Esophagus squamous epithelium (tissue), 5 donors: ENCODE measurements at places on chromosomes 2 and 18. TPM values are rescaled to one million over a fixed set of nuclear protein-coding genes. Genes with fewer than 3 reads are reported as not detected.

GRCh38 chr18:3566851-3567250 is 116.9 kb downstream of the TGIF1 start:
- DNase-seq = no peak
- no peak overlapping the region for H3K27ac ChIP-seq
- no peaks in the 10 kb centered on the region for H3K27me3 ChIP-seq
- no peaks in the 10 kb centered on the region for H3K4me1 ChIP-seq
- H3K4me3 ChIP-seq = no peak overlapping the region

GRCh38 chr2:150442484-150442883 is 45.0 kb downstream of the RND3 start:
- no peaks in the 10 kb centered on the region for H3K4me1 ChIP-seq
- no peaks in the 10 kb centered on the region for H3K36me3 ChIP-seq
- no peaks in the 10 kb centered on the region for H3K27me3 ChIP-seq
- H3K4me3 ChIP-seq = no peak overlapping the region
- H3K27ac ChIP-seq = no peak overlapping the region
- DNase-seq = no peak

- no peak for DNase-seq
- H3K4me3 ChIP-seq = no peak overlapping the region
- no peaks in the 10 kb centered on the region for H3K4me1 ChIP-seq
- no peak overlapping the region for H3K27ac ChIP-seq
These were observed 6.4 kb upstream of the DARS1 start for GRCh38 chr2:135991861-135992260.

DNA sequence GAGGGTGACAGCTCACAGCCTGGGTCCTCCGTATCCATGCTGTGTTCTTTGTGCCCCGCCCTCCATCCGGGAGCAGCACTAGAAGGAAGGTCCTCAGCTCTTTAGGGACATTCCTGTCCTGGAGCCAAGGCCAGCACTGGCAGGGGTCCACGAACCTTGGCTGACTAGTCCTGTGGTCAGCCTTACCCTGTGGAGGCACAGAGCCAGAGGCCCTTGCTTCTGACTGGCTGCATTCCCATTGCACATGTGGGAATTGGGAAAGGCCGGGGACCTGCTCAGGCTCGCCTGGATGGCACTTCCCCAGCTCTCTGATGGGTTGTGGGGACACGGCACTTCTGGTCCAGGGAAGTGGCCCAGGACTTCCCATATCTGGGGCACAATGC is 24.9 kb upstream of the RHOB start:
- H3K4me3 ChIP-seq = no peak overlapping the region
- no peaks in the 10 kb centered on the region for H3K36me3 ChIP-seq

GRCh38 chr2:73593680-73594079 is 48.5 kb downstream of the NAT8 start:
- no peak overlapping the region for H3K27ac ChIP-seq
- H3K4me3 ChIP-seq = no peak overlapping the region
- no peaks in the 10 kb centered on the region for H3K4me1 ChIP-seq
- DNase-seq = no peak
- H3K27me3 ChIP-seq = no peaks in the 10 kb centered on the region

DNA sequence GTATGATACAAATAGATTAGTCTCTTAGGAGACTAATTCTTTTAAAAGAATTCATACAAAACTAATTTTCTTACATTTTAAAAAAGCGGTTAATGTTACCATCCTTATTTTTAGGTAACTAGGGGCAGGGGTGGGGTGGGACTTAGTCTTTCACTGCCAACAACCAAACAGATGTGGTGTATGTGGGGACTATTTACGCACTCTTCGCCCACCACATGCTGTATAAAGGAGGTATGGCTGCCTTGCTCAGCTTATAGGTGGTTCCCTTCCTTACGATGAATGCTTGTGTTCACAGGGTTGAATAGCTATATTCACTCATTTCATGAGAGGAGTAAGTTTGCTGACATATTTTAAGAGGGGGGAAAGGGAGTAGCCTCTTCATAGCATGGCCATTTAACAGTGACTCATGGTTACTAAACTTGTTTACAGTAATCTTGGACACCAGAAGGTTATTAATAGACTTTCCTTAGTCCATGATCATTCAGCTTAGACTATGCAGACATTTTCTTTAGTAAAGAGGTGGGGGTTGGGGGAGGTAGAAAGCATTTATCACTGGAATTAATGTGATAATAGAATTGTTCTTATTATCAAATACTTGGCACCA is 61.8 kb downstream of the CAB39 start:
- H3K27ac ChIP-seq = peak overlapping the region; percentile 18
- no peak overlapping the region for H3K4me3 ChIP-seq
- H3K36me3 ChIP-seq = no peaks in the 10 kb centered on the region
- H3K27me3 ChIP-seq = no peaks in the 10 kb centered on the region
- no peak for DNase-seq
- peaks cover 65% of the 10 kb centered on the region for H3K4me1 ChIP-seq

The CCT4 gene
- total RNA-seq = 107 TPM
